Stimulated activated CD4-positive, alpha-beta T cell treated with anti-CD3 and anti-CD28 coated beads, Interleukin-12 subunit alpha, Interleukin-12 subunit beta, amount 100 ng/mL, for 24 hours (primary cell): ENCODE measurements at places on chromosomes 1 and 21.

GRCh38 chr1:208808301-208808700 is 564.1 kb upstream of the PLXNA2 start:
- DNase-seq = no peak

- no peak for DNase-seq
These were observed 11.8 kb downstream of the NHLH2 start for GRCh38 chr1:115829023-115829674.

- DNase-seq = no peak
These were observed 1.3 kb downstream of the TINAGL1 start for GRCh38 chr1:31577515-31578192.

DNA sequence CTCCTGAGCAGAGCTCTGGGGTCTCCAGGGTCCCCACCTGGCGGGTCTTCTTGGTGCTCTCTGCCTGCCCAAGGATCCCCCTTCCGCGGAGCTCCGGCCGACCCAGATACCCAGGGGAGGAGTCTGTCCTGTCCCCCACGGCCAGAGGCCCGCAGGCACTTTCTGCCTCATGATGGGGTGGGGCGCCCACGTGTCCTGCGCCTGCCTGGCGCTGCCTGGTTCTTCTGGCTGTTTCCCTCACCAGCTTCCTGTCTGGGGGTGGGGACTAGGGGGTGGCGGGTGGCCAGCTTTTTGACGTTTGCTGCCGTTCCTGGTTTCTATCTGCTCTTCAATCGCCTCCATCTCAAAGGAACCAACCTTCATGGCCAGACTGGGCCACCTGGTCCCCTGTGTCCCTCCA is 313.3 kb upstream of the VAMP3 start:
- no peak for DNase-seq

GRCh38 chr1:177586429-177586828 is 383.4 kb downstream of the SEC16B start:
- no peak for DNase-seq

- no peak for DNase-seq
These were observed 17.2 kb upstream of the LAPTM5 start for GRCh38 chr1:30774550-30775432.

- DNase-seq = no peak
These were observed 15.1 kb downstream of the FAAP20 start for GRCh38 chr1:2179283-2180013.

DNA sequence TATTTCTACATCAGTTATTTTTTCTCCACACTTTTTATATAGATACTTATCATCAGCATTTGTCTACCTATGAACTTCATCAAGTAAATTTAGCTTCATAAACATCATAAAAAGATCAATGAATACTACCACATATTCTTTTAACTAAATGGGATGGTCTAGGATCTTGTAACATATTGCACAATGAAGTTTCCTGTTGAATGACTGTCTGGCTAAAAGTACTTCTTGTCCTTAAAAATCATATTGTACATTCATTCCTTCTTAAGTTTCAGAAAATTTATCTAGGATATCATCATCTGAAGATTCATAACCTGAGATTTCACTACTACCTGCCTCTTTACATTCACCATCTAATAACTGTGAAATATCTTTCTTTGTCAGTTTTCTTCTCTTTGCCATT is 69.0 kb downstream of the MAGI3 start:
- DNase-seq = no peak

DNA sequence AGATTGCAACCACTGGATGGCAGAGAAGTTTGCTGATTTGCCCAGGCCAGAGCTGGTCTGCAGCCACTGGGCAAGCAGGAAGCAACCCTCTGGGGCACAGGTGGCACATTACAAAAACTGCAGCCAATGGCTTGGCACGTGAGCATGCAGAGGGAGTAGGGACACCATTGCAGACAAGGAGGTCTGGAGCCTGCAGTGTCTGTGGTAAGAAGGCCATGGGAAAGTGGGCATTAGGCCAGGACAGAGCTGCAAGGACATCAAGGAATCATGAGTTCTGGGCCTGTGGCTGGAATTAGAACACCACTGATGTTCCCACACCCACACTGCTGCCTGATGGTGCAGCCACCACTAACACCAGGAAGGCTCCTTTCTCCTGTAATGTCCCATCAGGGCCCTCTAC is 113.0 kb downstream of the TSEN15 start:
- no peak for DNase-seq

DNA sequence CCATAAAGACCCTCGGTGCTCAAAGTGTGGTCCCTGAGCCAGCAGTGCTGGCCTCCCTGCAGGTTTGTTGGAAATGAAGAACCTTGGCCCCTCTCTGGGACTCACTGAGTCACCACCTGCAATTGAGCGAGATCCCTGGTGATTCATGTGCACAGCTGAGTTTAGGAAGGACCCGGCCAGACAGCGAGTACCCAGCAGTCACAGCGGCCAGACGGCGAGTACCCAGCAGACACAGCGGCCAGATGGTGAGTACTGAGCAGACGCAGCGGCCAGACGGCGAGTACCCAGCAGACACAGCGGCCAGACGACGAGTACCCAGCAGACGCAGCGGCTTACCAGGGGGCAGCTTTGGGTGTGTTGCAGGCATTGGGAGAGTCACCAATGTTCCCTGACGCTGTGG is 123.8 kb downstream of the PRDM16 start:
- no peak for DNase-seq

DNA sequence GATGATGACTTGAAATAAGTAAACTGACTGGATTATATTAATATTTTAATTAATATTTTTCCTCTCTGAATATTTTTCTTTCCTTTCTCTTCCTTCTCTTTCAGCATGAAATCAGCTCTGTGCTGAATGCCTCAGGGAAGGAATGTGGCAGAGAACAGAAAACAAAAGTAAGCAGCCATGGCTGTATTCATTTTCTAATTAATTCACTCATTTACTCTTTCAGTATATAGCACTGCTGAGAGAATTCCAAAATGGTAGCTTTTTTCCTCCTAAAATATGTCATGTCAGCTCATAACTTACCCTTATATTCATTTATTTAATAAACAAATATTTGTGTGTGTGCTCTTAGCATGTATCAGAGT is 522.5 kb downstream of the PTPRC start:
- DNase-seq = no peak

DNA sequence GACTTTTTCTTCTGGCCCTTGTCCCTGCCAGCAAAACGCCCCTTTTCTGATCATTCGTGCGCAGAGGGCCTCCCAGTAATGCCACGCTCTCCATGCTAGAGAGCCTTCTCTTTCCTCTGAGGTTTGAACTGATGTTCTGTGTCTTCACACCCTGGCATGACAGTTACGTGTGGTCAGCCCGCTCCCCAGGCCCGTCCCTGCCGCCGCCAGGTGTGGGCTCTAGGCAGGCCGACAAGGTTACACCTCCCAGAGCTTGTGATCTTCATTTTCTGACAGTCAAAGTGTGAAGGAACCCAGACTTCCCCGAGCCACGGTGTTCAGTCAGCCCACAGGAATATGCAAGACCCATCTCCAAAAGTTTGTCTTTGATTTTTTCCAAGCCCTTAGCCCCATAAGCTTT is 265.6 kb downstream of the TM2D1 start:
- DNase-seq = no peak

DNA sequence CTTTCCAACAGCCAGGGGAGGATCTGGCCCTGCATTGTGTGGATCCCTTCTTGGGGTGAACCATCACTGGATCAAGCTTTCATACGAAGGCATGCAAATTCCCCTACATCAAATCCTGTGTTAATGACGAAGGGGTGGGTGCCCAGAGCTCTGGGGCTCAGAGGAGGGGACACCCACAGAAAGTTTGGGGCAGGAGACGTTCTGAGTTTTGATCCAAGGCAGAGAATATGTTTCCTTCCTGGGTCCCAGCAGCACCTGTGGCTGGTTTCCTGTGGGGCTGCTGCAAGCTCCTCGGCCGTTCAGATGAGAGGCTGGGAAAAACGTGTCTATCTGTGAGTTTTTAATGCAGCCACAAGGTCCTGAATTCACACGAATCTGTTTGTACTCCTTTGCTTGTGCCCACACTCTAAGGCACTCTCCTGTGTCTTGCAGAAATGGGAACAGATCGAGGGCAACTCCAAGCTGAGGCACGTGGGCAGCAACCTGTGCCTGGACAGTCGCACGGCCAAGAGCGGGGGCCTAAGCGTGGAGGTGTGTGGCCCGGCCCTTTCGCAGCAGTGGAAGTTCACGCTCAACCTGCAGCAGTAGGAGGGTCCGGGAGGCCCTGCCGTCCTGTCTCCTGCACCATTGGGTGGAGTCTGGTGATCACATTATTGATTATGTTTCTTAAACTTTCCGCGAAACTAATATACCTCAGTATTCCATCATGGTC is 147.1 kb downstream of the PGBD5 start:
- DNase-seq = no peak

- DNase-seq = no peak
These were observed 10.8 kb downstream of the S1PR1 start for GRCh38 chr1:101247404-101248287.

DNA sequence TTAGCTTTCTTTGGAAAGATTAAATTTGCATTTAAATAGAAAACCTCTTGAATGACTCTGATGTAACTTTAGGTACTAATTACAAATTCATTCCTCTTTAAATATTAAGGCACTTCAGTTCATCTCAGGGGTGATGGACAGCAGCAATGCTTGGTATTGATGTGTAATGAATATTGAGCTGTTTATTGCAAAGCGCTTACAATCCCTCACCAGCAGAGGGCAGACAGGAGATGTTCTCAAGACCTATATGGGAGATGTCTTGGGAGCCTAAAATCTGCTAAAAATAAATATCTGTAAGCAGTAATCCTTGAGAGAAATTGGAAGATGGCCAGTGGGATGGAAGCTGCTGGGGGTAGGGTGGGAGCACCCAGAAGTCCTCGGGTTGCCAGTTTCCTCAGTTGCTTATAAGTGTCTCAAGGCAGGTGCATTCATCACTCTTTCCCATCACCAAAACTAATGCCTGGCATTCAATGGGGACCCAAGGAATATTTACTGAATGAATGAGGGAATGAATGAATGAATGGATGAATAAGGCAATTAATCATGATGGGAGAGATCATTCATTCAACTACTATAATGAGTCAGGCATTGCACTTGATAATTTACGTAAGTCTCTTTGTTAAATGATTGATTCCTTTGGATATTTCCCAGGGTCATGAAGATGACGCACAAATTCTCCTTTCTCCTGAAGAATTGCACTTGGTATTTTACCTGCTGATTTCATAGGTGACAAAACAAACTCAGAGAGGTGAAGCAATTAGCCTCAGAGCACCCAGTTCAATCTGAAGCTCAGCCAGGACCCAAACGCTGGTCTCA is 2.3 kb downstream of the KLHDC8A start:
- DNase-seq = peak; percentile 58

DNA sequence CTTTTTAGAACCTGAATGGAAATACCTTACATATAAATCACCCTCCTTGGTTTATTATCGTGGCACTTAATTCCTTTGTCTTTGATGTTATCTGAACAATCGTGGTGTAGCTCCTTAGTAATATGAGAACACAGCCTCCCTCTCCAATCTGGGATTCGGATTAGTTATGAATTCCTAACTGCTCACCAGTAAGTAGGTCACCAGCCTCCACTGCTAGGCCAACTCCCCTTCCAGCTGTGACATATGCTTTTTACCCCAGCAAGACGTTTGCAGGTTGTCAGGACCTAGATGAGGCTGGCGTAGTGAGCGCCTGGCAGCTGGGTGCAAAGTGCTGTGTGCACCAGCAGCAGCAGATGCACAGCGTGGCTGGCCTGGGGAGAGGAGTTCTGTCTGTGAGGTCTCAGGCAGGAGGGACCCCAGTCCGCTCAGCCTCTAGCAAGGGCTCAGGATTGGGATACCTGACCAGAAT is 38.2 kb downstream of the NTPCR start:
- no peak for DNase-seq
